ENCODE measurements at places on chromosomes 7 and 10.
A peak's percentile ranks its signal among the peaks of the same experiment; 100 is the strongest.

DNA sequence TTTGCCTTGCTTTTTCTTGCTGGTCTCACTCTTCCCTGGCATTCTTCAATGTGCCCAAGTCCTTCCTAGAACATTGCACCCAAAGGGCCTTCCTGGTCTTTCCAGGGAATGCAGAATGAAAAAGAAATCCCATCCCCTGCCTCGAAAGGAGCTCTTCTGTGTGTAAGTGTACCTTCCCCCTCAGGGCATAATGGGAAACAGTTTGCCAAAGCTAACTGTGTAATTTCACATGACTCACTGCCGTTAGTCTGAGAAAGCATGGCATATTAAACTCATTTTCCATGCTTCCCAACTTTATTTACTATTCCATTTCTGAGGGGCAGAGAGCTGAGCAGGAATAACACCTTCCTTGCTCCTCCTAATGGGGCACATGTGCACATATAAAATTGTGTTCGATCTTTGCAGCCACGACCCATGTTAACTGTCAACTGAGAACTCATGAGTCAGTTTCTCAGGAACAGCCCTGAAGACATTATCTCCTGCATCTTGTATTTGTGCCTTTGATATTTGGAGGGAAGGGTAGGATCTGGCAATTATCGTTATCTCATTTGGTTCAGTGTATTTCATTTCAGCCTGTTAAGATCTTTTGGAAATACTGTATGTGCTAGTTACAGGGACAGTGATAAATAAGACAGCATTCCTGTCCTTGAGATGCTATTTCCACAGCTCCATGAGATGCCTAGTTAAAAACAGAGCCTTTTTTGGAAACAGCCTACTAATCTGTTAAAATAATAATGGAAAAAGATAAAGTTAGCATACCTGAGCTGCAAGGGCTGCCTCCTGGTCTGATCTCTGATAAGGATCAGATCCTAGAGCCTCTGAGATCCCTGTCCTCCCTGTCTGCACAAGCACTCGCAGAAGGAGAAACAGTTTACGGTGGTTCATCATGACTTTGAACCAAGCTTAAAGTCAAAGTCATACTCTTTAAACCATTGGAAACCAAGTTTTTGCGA, 42.3 kb downstream of the IKZF1 start:
- DNase-seq: no peak

- DNase-seq: no peak
Observed at GRCh38 chr7:75599244-75599781, 107.2 kb downstream of the SPDYE5 start.

GRCh38 chr10:97534746-97535367, 36.1 kb downstream of the UBTD1 start:
- no peak for DNase-seq

DNA sequence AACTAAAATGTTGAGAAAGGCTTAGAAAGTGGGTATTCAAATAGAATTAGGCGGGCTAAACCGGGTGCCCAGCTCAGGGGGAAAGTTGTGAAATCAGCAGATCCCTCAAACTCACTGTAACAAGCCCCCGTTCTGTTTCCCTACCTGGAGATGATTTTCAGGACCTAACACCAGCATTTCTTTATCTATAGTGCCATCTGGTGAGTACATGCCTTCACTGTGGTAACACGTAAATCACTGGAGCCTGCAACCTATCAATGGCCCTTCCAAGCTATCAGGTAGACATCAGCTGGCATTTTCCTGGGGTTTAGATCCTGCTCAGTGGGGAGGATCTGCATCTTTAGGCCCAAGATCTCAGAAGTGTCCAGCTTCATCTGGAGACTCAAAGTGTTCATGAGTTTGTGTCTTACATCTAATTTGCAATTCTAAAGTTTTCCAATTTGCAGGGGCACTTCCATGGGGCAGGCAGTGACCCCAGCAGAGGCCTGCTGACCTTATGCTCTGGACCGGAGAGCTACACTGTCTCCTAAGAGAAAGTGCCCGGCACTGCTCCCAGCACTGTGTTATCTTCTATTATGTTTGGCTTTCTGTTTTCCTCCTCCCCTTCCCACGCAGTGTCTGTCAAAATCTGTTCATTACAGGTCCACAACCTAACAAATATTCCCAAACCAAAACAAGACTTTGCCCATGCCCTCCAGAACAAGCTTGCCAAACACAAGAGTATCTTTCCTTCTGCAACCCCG, 132.5 kb downstream of the LSM5 start:
- DNase-seq: no peak

DNA sequence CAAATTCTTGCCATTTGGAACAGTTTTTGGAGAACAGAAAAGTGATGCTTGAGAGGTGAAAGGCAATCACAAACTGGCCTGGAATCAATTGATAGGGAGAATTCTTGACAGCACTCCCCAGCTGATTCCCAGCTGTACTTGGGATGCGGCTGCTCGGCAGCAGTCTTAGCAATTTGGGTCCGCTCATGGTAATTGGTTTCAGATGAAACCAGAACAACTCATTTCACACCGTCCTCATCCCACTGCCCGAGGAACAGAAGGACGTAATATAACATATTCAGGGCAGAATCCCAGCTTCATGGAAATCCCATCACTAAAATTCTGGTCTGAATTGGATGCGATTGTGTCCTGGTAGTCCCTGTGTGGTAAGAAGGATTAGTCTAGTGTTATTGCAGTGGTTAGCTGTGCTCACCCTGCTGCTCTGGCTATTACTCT, 223.3 kb upstream of the FERD3L start:
- no peak for DNase-seq

- no peak for DNase-seq
Observed at GRCh38 chr10:48898426-48898825, 41.2 kb downstream of the LRRC18 start.

DNA sequence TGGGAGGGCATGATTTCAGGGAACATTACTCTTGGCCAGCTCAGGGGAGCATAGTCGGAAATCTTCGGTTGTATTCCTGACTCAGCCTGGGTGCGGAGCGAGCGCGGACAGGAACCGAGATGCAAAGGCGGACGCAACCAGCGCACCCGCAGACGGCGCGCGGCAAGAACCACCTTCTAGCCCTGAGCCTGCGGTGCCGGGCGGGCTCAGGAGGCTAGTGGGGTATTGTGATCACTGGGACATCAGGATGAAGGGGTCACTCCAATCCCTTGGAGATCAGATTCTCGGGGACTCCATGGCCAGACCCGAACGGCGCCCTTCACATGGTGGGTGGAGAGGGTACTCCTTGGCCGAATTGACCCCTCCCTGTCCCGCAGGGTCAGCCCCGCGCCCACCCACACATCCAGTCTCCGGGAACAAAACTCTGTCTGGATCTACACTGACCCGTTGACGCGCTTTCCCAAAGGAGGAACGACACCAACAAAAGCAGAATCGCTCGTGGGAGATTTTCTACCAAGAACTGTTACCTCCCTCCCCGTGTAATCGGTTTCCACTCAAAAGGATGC, 730.5 kb downstream of the ZWINT start:
- DNase-seq: no peak

DNA sequence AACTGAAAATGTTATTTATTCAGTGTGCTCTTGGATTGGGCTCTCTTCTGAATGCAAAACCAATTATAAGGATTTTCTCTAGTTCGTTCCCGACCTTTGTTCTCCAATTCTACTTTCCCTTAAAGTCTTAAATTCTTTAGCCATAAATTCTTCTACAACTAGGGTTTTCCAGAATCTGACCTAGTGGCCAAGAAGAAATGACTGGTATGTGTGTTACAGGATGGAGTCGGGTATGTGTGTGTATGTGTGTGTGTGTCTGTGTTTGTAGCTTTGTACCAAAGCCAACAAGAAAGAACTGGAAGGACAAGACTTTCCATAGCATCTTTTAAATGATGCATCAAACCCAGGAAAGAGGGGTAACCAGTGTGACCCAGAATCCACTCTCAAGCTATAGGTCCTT, 25.8 kb upstream of the LEP start:
- peak; percentile 81 for DNase-seq

DNA sequence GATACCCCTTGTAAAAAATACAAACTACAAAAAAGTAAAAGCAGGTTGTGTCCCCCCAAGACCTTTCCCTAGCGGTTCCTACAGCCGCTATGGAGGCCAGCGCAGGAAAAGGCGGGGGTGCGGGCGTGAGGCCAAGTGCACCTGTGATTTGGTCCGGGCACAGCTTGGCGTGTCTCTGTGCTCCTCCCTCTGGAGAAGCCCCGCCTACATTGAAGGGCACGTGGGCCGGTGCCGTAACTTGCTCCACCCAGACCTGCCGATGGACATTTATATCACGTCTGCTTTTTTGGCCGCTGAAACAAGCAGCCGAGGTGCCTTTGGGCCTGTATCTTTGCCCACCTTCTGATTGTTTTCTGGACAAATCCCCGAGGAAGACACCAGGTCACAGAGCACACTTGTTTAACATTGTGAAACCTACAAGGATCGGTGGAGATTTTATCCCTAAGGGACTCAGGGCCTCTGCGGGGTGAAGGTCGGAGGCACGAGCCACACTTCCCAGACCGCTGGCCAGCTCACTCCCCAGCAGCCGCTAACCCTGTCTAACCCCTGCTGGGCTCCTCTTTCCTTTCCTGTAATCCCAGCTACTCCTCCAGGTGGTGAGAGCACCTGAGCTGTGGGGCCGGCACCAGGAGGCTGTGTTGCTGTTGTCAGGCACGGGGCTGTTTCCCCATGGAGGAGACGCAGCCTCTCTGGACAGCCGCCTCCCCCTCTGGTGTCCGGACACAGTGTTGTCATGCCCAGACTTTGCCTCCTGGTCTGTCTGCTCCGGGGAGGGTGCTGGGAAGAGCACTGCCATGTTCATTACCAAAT, 18.8 kb upstream of the INPP5A start:
- no peak for DNase-seq

GRCh38 chr7:100166317-100166940, 2.0 kb downstream of the GAL3ST4 start:
- no peak for DNase-seq

DNA sequence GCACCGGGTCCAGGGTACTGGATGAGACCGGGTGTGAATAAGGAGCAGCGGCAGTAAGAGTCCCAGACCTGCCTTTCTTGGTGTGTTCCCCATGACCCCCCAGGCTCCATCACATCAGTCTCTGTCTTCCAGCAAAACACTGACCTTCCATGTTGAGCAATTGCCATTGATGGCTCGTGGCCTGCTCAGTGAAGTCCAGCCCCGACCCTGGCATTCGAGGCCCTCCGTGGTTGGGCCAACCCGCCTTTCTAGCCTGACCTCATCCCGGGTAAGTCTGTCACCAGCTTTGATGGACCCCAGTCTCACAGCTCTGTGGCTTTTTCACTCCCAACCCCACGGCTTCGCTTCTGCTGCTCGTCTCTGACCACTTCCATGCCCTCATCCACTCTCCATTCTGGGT, 6.4 kb downstream of the MMP21 start:
- no peak for DNase-seq

DNA sequence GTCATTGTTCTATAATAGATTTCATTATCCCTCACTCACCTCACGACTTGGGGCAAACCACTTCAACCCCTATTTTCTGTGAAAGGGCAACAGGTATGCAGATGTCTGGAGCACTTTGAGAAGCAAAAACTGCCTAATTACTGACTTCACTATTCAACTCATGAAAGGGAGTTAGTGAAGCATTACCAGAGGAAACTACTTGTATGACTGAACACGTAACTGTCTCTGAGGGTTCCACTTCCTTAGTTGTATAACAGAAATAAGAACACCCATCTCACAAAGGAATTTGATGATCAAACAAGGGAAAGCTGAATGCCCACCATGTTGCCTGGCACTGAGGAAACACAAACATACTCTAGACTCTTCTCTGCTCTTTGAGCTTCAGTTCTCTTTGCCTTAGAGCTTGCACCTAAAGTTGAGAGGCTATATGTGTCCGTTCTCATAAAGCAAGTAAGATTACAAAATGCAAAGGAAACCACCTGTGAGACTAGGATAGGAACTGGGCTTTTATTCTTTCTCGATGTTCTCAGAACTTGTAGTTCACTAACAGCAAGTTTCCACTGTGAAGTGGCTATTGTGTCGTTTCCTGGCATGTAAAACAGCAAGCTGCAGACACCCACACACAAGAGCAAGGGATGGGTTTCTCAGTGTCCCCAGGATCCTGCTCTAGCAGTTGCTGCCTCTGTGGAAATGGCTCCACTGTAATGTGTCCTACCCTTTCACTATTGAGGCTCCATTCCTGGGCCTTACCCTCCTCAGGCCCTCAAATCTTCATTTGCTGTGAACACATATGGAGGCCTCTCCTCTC, 2.6 kb downstream of the TMEM243 start:
- no peak for DNase-seq
